ENCODE measurements at places on chromosomes 5 and 9.
A peak's percentile ranks its signal among the peaks of the same experiment; 100 is the strongest.

DNA sequence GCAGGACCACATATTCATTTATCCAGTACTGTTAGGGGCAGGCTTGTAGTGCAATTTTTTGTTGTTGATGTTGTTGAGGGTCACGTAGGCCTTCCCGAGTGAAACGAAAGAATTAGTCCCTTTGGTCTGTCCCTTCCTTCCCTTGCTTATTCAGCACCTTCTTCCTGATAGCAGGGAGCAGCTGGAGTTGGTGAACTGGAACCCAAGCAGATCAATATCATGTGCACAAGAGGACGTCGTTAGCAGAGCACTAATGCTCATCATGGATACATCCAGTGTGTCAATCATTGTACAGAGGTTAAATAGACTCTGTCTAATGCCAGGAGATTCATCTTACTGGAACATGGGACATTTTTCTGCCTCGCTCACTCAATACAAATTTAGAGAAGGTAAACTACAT, 33.0 kb upstream of the MAP1B start:
- no peak for DNase-seq

DNA sequence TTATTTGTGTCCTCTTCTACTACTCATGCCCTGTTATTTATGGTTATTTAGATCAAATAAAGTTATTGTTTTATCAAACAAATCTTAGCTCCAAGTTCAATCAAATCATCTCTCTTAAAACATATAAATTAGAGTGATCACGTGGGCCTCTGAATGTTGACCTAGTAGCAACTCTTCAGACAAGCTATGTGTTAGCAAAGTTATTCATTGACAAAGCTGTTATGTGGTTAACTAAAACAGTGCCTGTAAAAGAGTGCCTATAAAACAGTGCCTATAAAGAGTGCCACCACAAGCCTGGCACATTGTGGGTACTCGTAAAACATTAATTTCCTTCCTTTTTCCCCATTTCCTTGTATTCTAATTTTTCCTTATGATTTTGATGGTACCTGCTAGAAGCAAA, 421.9 kb downstream of the HCN1 start:
- DNase-seq: no peak

DNA sequence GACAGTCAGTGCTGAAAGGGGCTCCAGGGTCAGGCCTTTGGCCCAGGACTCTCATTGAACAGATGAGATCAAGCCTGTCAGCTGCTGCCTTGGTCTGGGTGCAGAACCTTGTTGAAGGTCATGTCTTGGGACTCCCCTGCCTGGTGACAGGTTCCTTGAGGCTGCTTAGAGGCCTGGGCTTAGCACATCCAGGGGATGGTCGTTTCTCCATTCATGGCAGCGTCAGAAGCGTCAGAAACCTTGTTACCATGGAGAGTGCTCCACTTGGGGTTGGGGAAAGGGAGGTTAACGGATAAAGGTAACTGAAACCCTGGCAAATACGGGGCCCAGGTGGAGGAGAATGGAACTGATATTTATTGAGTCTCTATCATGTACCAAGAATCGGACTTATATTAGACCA, 8.8 kb downstream of the ARPC5L start:
- no peak for DNase-seq

GRCh38 chr9:32942755-32943460, 58.5 kb downstream of the APTX start:
- no peak for DNase-seq

- peak; percentile 94 for DNase-seq
These were observed 5.5 kb upstream of the SET start for GRCh38 chr9:128683340-128684064.

- DNase-seq: no peak
These were observed 235.7 kb upstream of the HAPLN1 start for GRCh38 chr5:83956386-83956785.

GRCh38 chr5:62138607-62139006, 167.4 kb upstream of the KIF2A start:
- DNase-seq: peak; percentile 71

DNA sequence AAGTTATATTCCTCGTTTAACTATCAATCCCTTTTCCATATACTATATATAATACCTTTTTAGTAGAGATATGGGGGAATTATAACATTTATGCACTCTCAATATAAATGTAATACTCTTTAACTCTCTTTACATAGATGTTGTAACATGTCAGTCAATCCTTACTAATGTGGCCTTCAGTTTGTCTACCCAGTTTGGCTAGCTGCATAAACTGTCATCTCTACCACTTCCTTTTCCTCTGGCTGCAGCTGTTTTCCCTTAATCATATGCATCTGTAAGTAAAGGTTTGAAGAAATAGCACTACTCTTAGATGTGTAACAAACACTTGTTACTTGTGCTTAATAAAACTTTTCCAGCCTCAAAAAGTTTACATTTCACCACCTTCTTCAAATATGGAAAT, 13.4 kb downstream of the ABHD17B start:
- DNase-seq: no peak

- peak; percentile 16 for DNase-seq
These were observed 1.3 kb downstream of the NIPBL start for GRCh38 chr5:36877667-36878391.

- no peak for DNase-seq
These were observed 29.1 kb downstream of the GPR21 start for GRCh38 chr9:123062351-123063176.

- DNase-seq: peak; percentile 13
These were observed 414.0 kb downstream of the NFIB start for GRCh38 chr9:13899924-13900323.

GRCh38 chr9:82128011-82128696, 139.6 kb downstream of the SPATA31D1 start:
- no peak for DNase-seq
